ENCODE measurements at places on chromosomes 5 and 9.

GRCh38 chr5:73985145-73985544 is 359.1 kb downstream of the ARHGEF28 start:
- no peak for DNase-seq

DNA sequence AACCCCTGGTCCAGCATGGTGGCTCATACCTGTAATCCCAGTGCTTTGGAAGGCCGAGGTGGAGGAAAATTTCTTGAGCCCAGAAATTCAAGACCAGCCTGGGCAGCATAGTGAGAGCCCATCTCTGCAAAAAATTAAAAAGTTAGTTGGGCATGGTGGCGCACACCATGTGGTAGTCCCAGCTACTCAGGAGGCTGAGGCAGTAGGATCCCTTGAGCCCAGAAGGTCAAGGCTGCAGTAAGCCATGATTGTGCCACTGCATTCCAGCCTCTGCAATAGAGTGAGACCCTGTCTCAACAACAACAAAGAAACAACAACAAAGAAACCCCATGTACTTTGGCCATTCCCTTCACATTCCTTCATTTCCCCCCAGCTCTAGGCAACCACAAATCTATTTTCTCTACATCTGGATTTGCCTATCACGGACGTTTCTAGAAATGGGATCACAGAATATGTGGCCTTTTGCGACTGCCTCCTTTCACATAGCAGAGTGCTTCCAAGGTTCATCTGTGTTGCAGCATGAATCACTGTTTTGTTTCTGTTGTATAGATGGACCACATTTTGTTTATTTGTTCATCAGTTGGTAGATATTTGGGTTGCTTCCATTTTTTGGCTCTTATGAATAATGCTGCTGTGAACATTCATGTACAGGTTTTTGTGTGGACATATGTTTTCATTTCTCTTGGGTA is 17.9 kb downstream of the MIGA2 start:
- no peak for DNase-seq

DNA sequence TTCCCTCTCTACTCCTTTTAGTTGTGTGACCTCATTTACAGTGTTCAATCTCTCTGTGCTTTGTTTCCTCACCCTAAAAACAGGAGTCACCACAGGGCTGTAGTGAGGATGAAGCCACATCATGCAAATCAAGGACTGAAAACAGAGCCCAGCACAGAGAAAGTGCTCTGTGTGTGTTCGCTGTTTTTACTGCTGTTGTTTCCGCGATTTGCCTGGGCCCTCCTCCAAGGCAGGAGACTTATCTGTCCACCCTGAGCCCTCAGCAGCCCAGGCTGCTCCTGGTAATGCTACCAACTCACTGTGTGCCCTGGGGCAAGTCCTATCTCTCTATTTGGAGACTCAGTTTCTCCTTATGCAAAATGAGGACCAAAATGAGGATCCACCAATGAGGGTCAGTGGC is 87.2 kb upstream of the NEURL1B start:
- DNase-seq = no peak

DNA sequence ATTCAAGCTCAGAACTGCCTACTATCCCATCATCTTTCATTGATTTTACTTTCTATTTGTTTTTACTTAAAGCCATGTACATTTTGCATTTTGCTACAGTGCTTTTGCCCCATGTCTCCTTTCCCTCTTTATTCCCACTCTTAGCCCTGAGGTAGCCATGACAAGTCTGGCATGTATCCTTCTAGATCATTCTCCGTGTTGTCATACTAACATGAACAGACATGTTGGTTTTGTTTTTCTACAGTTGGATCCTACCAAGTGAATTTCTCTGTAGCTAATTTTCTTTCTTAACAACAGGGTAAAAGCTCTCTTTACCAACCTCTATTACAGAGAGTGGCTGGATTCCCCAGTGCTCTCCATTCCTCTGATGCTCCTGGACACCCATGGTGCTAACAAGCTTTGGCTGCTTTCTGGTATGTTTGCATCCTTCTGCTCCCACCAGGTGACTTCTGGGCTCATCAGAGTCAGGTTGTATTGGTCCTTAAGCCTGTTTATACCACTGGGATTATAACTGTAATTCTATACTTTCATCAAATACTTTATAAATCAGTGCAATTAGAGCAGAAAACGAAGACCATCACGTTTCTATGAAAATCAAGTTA is 38.8 kb upstream of the BOD1 start:
- no peak for DNase-seq

Data from activated T-cell treated with anti-CD3 and anti-CD28 coated beads for 4 hours (primary cell).